ENCODE measurements at places on chromosomes 5 and 9.

GRCh38 chr5:18811661-18812060 is 1176.3 kb downstream of the CDH18 start:
- DNase-seq, result no peak

DNA sequence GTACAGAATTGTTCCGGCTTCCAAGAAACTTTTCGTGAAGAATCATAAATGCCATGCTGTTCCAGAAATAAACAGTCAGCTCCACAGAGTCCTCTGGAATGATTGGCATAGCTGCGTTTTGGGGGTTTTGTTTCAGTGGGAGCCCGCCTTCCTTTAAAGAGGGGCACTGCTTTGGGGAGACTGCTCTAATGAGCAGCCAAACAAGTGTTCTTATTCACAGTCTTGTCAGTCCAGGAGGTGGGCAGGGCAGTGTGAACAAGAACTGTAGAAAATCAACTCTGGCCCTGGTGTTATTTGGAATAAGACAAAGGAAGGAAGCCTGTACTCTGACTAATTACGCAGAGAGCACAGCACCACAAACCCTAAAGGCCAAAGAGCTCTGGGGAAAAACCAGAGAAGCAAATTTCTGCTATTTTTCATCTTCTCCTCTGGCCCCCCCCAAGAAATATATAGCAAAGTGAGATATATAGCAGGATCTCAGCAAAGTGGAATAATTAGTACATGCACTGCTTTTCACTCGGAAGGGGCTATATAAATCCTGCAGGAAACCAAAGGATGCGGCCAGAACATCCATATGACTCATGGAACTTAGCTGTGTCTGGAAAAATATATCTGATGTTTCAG is 92.9 kb downstream of the GLDC start:
- no peak for DNase-seq

- DNase-seq, result no peak
These were observed 5.1 kb upstream of the MOB3B start for GRCh38 chr9:27534658-27535209.

- DNase-seq, result no peak
These were observed 45.1 kb upstream of the PTCH1 start for GRCh38 chr9:95561913-95562312.

- DNase-seq, result no peak
These were observed 25.4 kb upstream of the NR3C1 start for GRCh38 chr5:143428738-143429420.

- no peak for DNase-seq
These were observed 128.3 kb upstream of the C9orf72 start for GRCh38 chr9:27701587-27701986.

GRCh38 chr5:178380086-178380485 is 147.5 kb upstream of the PHYKPL start:
- DNase-seq, result no peak

- no peak for DNase-seq
These were observed 133.3 kb downstream of the MACROH2A1 start for GRCh38 chr5:135265497-135266302.

- no peak for DNase-seq
These were observed 144.3 kb downstream of the GIN1 start for GRCh38 chr5:102975457-102976182.

GRCh38 chr5:37722236-37723161 is 117.3 kb downstream of the GDNF start:
- peak; percentile 11 for DNase-seq

- no peak for DNase-seq
These were observed 50.8 kb upstream of the CTNNA1 start for GRCh38 chr5:138702166-138703077.

DNA sequence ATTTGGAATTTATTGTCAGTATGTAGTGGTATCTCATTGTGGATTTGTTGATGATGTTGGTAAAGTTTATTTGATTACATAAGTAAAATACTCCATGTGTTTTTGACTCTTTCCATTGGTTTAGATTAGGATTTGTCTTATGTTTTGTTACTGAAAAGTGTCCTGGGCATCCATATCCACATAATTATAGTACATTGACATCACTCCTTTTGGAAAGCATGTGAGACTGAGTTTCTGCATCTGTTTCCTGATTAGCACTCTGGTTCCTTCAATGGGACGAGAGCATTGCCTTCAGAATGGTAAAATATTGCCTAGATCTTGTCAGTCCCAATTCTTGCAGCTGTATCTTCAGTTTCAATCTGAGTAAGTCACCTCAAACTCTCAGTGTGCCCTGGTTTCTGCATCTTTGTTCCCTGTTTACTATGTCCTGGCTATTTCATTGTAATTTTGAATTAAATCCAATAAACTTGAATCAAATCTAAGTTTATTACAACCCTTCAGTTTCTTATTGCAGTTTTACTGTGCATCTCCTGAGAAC is 128.1 kb downstream of the FBXO38 start:
- DNase-seq, result no peak

GRCh38 chr5:179294891-179295777 is 50.1 kb downstream of the ADAMTS2 start:
- no peak for DNase-seq

DNA sequence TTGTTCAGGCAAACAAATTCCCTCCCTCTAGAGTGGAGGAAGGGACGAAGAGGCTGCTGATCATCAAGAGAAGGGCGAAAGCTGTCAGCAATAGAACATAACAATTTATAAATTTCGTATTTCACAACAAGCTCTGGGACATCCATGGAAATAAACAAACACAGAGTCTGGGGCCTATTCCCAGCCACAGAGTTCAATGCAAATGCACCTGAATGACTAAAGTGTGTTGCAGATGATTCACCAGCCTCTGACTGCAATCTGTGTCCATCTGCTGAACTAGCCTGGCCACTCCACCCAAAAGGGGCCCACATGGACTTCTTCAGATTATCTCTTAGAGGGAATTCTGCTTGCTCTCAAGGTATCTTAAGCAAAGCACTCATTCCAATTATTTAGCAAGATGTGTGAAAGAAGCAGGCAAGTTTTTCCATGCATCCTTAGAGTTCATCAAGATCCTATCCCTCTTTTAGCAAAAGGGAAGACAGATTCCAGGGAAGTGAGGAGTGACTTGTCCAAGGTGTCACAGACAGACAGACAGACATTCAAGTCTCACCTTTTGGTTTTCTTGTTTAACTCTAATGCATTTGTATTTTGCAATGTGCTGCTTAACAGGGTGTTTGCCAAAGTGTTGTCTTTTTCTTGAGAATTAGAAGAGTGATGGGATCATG is 307.8 kb upstream of the PAPPA start:
- no peak for DNase-seq

- no peak for DNase-seq
These were observed 44.1 kb upstream of the CEMIP2 start for GRCh38 chr9:71812385-71812784.

DNA sequence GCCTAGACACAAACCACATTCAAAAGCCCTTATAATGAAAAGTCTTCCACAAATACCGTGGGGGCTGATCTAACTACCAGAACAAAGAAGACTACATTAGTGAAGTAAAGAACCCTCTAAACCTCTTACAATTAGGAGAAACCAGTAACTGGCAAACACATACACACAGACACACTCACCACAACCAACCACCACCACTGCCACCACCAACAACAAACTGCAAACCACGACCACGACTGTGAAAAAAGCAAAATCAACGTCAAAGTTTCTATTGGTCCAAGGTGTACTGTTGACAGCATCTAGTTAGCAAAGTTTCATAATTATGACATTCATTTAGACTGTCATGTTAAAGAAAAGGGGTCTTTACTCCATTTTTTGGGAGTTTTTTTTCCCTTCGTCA is 2.7 kb downstream of the CDO1 start:
- DNase-seq, result no peak

GRCh38 chr5:2015961-2016360 is 133.2 kb upstream of the IRX4 start:
- no peak for DNase-seq

GRCh38 chr9:112224401-112225289 is 49.5 kb upstream of the SUSD1 start:
- no peak for DNase-seq

DNA sequence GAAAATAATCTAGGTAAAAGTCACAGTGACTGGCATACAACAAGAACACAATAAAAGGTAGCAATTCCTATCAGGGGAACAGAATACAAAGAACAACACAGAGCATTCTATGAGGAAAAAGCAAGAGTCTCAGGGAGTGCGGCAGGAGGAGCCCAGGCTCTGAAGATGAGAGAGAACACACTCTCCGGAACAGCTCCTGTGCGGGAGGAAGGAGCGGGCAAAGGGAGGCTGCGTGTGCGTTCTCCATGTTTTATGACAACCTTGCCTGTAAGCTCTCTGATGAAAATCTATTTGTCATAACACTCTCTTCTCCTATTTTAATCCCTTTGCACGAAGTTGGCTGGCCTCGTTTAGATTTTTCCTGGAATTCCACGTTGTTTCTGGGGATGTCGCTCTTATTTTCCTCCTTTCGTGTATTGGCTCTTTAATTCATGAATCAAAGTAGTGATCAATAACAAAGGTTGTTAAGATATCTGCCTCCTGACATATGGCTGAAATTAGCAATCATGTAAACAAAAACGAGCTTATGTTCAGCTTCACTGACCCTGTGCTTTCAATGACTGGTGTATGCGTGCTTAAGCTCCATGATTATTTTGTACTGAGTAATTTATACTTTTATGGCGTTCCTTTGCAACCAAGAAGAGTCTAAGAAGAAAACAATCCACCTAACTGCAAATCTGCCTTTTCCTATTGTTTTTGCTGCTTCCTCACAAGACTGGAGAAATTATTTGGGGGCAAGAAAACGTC is 109.5 kb downstream of the MYO10 start:
- DNase-seq, result no peak

DNA sequence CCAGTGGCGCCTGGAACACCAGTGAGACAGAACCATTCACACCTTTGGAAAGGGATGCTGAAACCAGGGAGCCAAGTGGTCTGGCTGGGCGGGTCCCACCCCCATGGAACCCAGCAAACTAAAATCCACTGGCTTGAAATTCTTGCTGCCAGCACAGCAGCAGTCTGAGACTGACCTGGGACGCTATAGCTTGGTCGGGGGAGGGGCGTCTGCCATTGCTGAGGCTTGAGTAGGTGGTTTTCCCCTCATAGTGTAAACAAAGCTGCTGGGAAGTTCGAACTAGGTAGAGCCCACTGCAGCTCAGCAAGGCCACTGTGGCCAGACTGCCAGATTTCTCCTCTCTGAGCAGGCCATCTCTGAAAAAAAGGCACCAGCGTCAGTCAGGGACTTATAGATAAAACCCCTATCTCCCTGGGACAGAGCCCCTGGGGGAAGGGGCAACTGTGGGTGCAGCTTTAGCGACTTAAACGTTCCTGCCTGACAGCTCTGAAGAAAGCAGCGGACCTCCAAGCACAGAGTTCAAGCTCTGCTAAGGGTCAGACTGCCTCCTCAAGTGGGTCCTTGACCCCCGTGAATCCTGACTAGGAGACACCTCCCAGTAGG is 42.0 kb upstream of the FKTN start:
- no peak for DNase-seq

- no peak for DNase-seq
These were observed 103.7 kb downstream of the CMYA5 start for GRCh38 chr5:79793304-79793703.

- DNase-seq, result no peak
These were observed 205.2 kb downstream of the FSTL4 start for GRCh38 chr5:133406977-133407632.

DNA sequence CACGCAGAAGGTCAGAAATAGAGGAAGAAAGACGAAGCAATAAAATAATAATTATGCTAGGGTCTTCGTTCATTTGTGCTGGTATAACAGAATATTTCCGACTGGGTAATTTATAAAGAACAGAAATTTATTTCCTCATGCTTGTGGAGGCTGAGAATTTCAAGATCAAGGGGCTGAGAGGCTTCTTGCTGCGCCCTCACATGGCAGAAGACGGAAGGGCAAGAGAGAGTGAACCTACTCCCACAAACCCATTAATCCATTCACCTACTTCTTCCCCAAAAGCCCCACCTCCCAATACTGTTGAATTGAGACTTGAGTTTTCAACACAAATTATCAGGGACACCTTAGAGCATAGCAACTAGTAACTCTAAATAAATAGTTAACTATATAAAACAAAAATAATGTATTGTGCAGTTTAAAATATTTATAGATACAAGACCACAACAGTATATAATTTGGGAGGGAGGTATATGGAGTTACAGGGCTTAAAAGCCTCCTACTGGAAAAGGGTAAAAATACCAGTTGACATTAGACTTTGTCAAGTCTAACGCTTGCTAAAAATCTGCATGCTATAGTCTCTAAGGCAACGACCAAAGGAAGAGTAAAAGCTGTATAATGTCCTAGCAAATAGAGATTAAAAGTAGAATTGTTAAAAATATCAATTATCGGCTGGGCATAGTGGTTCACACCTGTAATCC is 40.3 kb upstream of the NAA35 start:
- DNase-seq, result peak; percentile 26

DNA sequence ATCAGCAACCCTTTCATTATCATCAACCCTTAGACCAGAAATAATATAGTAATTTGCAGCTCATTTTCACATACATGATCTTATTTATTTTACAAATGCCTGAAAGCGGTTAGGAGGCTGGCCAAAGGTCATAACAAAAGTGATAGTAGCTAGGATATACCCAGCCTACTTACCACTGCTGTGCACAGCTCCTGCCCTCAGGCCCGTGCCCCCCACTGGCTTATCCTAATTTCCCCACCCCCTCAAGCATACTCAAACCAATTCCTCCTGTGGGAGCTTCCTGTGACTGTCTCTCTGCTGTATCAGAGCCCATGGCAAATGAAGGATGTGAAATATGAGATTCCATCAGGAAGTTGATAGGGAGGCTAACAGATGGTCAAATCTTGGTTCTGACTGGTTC is 14.8 kb downstream of the FAM219A start:
- DNase-seq, result no peak

DNA sequence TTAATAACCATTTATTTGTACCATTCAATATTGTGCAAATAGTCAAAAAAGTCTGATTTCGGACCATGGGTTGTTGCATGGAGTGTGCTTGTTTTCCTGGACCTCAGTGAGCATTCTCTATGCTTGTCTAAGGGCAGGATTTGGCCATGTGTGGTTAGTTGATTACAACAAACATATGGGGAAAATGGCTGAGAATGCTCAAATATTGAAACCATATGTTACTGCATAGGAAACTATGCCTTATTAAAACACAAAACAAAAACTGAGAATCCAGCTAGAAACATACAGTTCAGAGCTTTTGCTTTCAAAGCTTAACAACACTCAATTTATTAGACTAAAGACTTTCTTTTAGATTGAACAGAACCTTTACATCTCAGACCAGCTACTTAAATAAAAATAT is 928.3 kb downstream of the NR2F1-AS1 start:
- no peak for DNase-seq

- no peak for DNase-seq
These were observed 18.2 kb upstream of the FNIP1 start for GRCh38 chr5:131814990-131815389.

GRCh38 chr9:89598926-89599325 is 5.9 kb upstream of the GADD45G start:
- no peak for DNase-seq
